ENCODE measurements at places on chromosomes 4 and X.

- DNase-seq, result no peak
Measured at GRCh38 chrX:114959729-114960128, 57.7 kb downstream of the IL13RA2 start.

DNA sequence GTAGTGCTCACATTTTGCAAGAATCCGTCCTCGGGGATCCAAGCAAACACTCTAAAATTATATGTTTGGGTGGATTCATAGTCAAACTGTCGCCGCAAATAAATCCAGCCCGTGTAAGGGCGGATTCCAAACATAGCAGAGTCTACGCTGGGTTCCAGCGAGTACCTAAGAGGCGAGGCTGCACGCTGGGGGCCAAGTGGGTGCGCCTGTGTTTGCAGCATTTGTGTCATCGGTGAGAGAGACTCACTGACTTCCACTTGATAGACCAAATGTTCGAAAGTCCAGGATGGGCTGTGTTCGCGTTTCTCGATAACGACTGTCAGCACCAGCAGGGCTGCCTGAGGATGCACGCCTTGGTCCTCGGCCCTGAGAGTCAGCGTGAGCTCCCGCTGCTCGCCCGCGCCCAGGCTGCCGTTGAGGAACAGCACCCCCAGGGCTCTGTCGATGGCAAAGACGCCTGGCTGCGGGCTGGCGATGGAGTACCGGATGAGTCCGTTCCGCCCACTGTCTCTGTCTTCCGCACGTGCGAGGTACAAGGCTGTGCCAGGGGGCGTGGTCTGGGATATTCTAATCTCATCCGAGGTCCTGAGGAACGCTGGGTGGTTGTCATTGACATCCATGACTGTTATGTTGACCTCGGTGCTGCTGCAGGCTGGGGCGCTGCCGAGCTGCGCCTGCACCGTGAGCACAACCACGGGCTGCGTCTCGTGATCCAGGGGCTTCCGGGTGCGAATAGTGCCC lies 158.7 kb downstream of the DCHS2 start:
- DNase-seq, result peak; percentile 7

GRCh38 chrX:136047969-136048368 lies 62.7 kb downstream of the SLC9A6 start:
- no peak for DNase-seq

DNA sequence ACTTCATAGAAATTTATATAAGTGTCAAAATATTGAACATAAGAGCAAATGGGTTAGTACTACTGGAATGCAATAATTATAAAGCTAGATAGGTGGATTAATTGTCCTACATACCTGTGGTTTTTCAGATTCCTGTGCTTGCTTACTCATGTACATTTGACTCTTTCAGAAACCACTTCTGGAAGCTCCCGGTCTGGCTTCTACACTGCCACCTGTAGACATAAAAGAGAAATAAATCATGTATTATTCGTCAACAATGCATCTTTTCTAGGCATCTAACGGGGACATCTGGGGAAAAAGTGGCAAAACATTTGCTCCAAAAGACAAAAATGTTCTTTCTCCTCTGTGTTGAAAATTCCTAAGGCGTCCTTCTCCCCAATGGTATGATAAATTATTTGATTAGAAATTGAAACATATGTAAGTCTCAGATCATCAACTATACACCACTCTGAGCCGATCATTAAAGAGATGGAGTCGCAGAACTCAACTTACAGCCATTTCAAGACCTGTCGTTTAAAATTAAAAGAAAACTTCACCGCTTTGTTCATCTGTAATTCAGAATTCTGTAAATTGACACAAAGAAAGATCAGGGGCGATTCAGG lies 648.7 kb upstream of the DIPK2B start:
- DNase-seq, result peak; percentile 11

DNA sequence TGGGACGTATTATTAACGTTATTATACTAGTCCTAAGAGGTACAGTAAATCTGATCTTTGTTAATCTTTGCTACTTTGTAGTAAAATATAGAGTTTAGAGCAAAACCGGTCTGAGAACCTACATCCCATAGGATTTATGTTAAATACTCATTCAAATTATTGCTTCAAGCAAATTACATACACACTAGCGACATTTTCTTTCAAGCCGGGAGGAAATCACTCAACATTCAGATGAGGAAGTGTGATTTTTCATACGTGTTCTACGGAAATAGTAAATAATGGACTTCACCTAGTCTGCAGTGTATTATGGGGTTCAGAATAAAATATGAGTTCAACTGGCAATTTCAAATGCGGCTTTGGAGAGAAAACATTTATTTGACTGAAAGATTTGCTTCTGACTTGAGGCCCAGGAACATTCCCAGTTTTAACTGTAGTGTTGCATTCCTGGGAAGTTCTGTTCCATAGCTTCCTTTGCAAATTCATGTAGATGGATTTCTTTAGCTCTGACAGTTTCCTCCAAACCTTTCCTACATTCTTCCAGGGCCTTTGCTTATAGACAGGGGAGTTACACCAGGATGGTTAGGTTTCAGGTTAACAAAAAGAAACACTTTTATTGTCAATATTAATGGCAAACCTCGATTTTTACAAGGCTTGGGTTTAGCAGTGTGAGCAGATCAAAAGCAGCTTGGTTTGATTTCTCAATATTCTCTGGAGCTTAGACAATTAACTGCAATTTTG lies 5.3 kb upstream of the HAND2 start:
- DNase-seq, result no peak

DNA sequence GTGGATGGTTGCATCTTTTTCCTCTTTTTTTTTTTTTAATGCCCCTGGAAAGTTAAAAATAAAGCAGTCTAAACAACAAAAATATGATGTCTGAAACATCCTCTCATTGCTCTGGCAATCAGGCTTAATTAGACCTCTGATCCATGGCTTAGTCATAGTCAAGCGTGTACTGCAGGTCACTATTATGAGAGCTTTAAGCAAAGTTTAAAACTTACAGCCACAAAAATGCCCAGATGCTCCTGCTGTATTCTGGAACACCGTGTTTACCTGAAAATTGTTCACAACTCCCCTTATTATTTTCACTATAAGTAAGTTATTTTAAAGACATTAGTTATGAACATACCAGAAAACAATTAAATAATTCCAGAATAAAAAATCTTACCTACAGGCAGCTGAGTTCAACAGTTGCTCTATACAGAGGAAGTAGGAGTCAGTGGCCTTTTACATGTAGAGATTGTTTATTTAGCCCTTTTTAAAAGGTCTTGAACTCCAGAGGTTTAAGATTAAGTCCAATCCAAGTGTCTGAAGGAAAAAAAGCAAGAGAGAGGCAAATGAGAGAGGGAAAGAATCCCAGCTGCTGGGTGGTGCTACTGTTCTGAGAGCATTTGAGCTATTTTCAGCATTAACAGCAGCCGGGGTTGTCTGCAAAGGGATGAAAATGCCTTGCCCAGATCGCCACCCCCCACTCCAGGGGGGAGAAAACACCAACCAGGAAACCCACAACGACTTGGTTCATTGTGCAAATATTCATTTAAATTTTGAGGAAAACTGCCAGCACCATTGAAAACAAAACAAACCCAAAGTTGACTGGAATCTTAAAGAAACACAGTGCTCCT lies 36.9 kb downstream of the SORBS2 start:
- no peak for DNase-seq

DNA sequence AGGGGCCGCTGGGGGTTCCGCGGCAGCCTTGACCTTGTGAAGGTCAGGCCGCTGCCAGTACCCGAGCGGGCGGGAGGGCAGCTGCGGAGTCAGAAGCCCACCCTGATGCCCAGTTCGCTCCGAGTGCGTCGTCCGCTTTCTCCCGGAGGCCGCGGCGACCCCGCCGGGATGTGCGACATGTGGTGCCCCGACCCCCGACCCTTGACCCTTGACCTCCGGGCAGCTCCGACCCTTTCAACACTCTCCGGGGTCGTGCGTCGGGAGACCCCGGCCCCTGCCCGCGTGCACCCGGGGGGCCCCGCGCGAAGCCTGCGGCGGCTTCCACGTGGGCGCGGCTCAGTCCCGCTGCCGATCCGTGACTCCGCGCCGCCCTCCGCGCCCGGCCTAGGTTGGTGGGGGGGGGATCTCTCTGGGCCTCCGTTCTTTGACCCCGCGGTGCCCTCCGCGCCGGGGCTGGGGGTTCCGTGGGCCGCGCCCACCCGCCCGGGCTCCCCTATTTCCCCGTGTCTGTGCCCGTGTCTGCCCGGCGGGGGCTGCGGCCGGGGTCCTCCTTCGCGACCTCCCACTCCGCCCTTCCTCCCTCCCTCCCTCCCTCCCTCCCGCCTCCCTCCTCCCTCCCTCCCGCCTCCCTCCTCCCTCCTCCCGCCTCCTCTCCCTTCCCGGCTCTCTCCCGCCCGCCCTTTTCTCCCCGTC lies 609 bp upstream of the SLC25A6 start:
- DNase-seq, result no peak

DNA sequence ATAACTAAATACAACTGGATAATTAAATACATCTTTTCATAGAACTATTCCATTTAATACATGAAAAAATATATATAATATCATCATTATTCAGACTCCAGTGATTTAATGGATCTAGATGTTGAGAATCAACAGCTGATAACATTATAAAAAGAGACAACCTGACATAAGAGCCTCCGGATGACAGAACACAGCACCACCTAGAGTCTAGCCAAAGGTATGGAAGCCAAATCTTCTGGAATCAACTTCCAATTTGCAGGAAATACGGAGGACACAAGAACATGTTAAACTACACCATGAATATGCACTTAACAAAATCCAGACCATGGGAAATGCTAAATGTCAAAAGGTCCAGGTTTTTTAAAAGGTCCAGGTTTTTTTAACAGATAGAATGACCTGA lies 55.0 kb downstream of the LRBA start:
- DNase-seq, result no peak
